Effector CD8-positive, alpha-beta T cell (primary cell): ENCODE measurements at places on chromosomes 11 and 22.

- no peak for DNase-seq
Observed at GRCh38 chr11:7160814-7161489, 72.2 kb downstream of the RBMXL2 start.

DNA sequence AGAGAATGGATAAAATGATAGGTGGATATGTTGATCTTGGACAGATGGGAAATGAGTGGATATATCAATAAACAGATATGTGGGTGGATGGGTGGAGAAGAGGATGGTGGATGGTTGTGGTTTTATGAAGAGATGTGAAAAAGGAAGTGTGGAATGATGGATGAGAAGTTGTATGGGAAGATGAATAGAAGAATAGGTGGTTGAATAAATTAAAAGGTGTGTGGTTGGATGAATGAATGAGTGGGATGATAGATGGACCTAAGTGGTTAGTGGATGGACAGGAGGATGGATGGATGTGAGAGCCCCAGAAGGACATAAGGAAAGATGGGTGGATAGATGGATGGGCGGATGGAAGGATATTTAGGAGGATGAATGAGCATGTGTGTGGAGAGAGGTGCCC is 913 bp upstream of the CD44 start:
- no peak for DNase-seq

- no peak for DNase-seq
Observed at GRCh38 chr11:104467404-104467803, 303.5 kb upstream of the PDGFD start.

DNA sequence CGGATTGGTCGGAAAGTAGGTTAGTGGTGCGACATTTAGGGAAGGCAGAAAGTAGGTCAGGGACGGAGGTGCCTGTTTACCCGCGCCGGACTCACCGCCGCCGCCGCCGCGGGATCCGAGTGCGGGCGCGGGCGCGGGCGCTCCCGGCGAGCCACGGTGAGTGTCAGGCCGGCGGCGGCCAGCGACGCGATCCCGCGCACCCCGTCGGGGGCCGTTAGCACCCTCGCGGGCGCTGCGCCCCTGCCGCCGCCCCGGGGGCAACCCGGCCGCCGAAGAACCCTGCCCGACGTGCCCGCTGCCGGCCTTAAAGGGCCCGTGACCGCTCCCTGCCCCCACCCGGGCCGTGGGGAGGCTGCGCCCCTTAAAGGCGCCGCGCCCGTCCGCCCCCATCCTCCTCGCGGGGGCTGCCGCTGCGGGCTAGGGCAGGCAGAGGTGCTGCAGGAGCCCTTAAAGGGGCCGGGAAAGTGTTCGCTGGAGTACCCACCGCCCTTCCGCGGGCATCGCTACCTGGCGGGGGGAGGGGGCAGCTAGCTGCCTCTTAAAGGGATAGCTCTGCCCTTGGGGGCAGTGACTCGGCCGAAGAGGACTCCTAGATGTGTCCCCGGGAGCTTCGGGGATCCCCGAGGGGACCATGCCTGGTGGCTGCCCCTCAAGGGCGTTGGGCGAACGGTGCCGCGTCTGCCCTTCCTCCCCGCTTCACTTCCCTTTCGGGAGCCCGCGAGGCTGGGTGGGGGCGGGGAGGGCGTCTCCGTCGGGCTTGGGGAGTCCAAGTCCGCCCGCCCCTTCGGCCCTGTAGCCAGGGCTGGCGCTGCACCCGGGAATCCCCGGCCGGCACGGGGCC is at the start of gene BMAL1:
Gene BMAL1, plus strand, starts transcription at position 23 of the 841 bp plus-strand sequence. CDS start 76,519 bp downstream, outside the sequence.
- peak; percentile 51 for DNase-seq

- peak; percentile 42 for DNase-seq
Observed at GRCh38 chr22:40024201-40025061, 29.7 kb downstream of the FAM83F start.

DNA sequence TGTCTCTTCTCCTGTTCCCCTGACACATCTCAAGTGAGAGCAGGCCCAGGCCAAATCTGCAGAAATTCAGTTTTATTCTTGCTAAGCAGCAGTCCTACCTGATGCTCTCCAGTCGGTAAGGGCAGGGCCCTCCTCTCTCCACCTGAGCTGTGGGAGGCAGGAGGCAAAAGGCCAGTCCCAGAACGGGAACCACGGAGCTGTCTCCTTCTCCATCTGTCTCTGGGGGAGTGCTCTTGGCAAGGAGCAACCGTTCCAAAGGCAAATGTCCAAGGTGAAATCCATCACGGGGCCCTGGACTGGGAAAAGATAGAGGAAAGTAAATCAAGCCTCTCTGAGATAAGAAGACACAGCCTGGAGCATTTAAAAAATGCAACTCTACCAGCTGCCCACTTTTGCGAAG is 65.2 kb upstream of the CDON start:
- no peak for DNase-seq

GRCh38 chr11:130070846-130071200 is 1.1 kb downstream of the APLP2 start:
- DNase-seq = no peak

DNA sequence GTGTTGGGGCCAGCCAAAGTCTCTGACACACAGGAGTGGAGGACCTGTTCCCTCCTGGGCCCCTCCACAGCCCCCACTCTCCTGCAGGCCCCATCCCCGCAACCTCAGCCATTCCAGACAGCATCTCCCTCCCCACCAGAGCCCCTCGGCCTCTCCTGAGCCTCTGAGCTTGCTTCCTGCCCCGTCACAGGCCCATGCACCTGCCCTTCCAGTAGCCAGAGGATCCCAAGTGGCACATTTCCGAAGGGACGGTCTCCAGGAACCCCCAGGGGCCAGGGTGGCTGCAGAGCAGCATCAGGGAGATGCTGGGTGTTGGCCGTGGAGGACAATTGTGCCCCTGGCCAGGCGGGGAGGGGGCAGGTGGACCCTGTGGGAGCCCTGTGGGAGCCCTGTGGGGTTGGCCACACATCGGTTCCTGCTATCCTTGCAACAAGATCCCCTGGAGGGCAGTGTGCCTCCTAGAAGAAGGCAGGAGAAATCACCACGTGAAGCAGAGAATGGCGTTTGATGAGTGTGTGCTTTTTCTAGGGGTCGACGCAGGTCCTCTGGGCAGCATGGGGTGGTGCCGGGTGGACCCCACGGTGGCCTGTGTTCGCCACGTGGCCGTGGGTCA is 45.3 kb upstream of the PPARA start:
- DNase-seq = no peak
